ENCODE measurements at places on chromosomes 2 and 18.

DNA sequence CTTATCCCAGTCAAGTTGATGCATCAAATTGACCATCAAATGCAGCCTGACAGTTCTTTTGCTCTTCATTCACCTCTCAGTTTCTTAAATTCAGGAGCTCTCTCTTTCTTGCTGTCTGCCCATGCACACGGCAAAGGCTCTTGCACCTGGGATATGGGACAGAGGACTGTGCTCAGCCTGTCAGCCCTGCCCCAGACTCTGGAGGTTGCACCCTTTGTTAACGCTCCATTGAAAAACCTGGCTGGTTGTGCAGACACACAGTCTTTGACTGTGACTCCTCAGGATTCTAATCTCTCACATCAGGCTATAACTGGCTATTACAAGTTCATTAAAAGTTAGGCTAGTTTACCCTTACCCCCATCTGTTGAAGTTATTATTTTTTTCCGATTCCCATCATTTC, 1032.5 kb downstream of the SOCS6 start:
- DNase-seq = no peak

DNA sequence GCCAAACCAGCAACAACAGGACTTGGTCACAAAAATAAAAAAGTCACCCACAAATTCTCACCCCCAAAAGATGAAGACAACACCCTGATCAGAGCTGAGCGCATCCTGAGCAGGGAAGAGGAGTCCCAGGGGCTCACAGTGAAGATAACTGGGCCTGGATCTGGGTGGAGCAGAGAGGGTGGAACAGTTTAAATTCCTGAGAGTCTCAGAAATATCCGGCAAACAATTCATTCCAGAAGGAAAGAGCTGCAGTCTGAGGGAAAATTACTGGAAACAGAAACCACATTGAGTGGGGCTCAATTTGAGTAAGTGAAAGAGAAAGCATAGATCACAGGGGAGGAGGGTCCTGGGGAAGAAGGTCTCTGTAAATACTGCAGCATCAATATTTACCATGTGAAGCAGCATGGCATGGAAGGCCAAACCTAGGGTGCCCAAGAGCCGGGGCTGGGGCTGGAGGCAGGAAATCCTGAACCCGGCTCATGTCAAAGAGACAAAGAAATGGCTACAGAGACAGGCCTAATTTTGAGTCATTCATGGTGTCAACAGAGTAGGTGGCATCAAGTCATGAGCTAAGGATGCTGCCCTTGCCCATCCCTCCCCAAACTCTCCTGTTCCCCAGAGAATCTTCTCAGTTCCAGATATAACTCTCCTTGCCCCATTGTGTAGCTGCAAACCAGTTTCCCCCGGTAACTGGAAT, 61.4 kb upstream of the ZBTB7C start:
- DNase-seq = no peak

DNA sequence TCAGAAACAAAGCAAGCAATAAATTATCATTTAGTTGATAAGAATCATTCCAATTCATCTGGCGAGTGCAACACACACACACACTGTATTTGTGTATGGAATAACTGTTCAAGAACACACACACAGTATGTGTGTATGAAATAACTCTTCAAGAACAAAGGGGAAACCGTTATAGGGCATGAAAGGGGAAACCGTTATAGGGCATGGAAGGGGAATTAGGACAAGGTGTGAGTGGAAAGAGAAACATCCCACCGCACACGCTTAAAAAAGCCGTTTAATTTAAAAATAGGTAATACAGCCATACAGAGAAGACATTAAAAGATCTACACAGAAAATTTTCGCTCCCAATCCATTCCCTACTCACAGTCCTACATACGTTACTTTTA, 607 bp upstream of the TSN start:
- no peak for DNase-seq

- DNase-seq = no peak
These were observed 5.7 kb downstream of the SERPINB8 start for GRCh38 chr18:63975628-63976027.

DNA sequence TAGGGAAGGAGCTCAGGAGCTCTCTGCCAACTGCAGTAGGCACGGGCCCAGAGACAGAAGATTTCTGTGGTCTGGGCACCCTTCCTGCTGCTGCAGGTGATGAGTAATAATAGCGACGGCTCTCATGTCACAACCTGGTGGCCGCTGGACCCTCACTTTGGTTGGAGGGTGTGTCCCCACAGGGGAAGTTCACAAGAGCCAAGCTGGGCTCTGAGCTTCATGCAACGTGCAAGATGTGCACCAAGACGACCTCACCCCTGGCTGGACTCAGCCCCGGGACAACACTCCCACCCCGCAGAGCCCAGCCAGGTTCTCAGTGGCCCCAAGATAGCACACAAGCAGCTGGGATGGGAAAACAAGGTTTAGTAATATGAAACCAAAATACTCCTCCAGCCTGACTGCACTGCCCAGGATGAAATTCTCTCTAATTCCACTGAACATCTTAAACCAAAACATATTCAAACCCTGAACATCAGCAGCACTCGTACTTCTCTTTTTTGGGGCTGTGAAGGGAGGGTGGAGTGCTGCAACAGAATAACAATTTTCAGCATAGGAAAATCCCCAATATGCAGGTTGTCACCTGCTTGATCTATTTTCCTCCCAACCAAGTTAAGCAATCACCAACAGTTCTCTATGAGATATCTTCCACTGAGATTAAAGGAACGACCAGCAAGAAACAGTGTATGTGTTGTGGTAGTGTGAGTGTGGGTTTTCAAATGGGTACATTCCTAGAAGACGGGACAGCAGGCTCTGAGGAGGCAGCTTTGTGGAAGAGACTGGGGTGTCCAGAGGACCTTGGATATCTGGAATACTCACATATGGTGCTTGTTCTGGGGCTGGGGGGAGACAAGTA, 26.5 kb downstream of the BCL2 start:
- no peak for DNase-seq

DNA sequence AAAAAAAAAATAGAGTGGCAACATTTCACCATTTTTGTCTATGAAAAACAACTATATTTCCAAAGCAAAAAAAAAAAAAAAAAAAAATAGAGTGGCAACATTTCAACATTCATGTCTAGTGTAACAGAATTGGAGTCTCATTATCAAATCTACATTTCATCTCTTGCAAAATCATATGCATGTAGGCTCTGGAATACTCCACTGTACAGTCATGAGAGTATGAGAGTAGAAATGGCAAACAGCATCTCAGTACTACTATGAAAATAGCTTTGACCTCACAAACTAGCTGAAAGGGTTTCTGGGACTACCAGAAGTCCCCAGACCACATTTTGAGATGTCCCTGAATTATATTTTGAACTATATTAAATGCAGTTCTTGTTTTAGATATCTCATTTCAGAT, 82.8 kb downstream of the SMAD2 start:
- no peak for DNase-seq

DNA sequence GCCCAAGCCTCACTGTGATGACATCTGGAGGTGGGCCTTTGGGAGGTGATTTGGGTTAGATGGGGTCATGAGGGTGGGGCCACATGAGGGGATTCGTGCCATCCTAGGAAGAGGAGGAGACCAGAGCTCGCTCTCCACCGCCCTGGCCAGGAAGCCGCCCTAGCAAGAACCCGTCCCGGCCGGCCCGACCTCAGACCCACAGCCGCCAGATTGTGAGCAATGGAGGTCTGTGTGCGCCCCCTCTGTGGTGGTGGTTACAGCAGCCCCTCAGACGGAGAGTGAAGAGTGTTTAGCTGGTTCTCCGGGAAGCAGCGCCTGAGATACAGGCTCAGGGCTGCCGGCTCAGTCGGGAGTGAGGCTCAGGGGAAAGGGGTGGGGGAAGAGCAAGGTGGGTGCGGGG, 83.3 kb downstream of the RTP5 start:
- no peak for DNase-seq

DNA sequence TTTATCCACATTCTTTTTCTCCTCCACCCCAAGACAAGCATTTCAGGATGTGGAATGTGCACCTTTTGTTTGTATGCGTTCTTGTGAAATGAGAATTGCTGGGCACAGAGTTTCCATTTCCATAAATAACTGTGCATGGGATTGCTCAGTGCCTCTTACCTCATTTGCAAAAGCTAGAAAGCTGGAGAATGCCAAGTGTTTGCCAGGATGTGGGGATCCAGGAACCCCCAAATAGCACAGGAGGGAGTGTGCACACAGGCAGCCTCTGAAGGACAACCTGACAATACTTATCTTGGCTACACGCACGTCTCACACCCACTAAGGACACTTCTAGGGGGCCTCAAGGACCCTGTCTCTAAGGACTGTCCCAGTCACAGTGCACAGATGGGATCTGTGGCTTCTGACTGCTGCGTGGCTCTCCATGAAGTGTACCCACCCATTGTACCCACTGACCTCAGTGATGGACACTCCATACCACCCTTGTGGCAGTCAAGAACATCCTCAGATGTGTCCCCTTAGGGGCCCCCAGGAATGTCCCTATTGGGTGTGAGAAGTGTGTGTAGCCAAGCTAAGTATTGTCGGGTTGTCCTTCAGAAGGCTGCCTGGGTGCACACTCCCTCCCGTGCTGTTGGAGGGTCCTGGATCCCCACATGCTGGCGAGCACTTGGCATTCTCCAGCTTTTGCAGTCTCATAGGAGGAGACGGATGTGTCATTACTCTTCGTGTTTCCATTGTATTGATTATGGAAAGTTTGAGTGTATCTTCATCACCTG, 38.4 kb downstream of the CAPN13 start:
- no peak for DNase-seq

- DNase-seq = no peak
These were observed 43.1 kb upstream of the TEX51 start for GRCh38 chr2:126855606-126856005.

GRCh38 chr2:118974103-118974993, 32.4 kb downstream of the MARCO start:
- no peak for DNase-seq

DNA sequence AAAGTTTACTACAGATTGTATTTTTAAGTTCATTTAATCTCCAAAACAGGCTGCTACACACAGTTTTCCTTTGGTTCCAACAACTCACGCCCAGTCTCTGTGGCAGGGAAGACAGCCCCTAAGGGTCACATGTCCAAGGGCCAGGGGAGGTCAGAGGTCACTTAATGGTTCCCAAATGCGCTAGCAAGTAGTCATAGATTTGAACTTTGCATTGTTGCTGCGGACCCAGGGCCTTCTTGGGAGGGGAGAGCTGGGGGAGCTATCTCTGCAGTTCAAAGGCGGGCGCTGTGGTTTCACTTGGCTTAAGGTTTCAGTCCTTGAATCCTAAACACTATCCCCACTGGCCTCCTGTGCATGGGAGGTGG, 74.8 kb upstream of the ZNF532 start:
- DNase-seq = no peak

- no peak for DNase-seq
These were observed 13.5 kb upstream of the NPC1 start for GRCh38 chr18:23599809-23600208.

DNA sequence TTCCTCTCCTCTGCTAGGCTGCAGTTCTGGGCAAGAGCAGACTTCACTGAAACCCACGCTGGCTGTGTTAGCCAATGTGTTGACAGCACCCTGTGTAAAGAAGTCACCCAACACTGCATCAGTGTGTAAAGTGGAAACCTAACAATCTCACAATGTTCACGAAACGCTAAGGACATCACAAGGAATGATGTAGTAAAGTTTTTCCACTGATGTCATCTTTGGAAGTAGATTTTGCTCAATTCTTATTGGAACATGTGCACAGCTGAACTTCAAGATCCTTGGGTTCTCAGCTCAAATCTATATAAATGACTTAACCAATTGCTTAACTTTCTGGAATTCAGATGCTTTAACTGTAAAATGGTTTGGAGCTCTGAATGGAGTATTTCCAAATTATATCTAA, 1112.5 kb downstream of the TSN start:
- no peak for DNase-seq

- no peak for DNase-seq
These were observed 251.0 kb downstream of the NDUFA10 start for GRCh38 chr2:239774142-239774462.

- DNase-seq = peak; percentile 81
These were observed at the start of gene ITGA6 for GRCh38 chr2:172427256-172427989. Gene ITGA6 (plus strand): TSS chr2:172427586.

DNA sequence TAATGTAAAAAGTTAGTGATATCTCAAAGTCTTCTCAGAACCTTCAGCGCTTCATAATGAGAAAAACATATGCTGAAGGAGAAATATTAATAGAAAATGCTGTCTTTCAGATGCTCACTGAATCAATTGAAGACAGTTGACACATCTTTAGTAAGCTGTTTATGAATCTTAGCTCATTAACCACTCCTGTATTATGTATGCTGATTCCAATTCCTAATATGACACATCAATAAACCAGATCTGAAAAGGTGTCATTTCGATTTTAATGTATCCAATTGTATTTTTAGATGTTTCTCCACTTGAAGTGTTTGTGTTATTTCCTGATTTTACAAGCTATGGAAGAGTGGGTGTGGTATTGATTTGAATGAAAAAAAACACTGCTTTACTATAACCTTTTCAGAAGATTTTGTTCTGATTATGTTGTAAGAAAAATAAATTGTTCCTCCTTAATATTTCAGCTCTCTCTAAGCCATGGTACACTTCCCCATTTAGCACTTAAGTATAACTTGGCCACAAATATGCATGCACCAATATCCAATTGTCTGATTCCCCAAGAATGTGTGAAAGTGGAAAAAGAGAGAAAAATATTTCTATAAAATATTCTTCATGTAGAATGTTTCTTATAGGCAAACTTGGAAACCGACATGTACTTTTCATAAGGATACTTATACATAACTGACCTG, 569.8 kb downstream of the ARHGAP15 start:
- DNase-seq = no peak

DNA sequence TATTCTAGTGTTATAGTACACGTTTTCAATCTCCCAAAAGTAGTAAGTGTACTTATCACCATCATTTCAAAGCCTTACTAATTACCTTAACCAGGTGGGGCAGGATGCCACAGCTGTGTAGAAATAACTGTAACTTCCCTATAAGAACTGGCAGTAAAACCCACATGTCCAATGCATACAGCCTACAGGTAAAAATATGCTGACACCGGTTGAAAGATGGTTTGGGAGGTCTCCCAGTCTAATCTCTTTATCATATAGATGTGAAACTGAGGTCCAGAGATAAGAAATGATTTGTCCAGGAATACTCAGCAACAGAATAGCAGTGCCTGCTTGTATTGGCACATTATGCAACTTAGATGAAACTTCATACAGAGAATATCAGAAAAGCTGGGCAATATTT, 322.9 kb downstream of the BCL11A start:
- no peak for DNase-seq

GRCh38 chr2:196128749-196129148, 42.6 kb downstream of the STK17B start:
- DNase-seq = no peak

DNA sequence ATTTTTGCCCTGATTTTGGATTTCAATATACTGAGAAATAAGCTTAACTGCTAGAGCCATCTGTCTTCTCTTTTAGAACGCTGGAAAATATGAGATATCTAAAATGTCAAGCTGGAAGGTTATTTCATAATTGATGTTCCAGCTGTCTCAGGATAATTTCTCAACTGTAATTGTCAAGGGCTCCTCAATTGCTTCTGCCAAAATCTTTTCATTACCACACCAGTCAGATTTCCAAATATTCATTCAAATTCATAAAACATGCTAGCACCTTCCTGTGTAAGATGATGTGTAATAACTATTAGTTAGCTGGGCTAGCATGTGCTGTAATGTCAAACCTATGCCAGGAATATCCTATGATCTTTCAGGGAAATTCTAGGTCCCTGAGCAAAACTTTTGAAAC, 88.1 kb downstream of the TNFRSF11A start:
- DNase-seq = no peak

Data from NCI-H774 (cell line).